ENCODE measurements at places on chromosomes 11 and 22. TPM values are rescaled to one million over a fixed set of nuclear protein-coding genes. Genes with fewer than 3 reads are reported as not detected.

The TP53AIP1 gene
- total RNA-seq, result not detected

The KRTAP5-11 gene
- total RNA-seq, result not detected

The CSRP3 gene
- total RNA-seq, result not detected

The TUB gene
- 4.6 TPM for total RNA-seq

The LRRC74B gene
- total RNA-seq, result not detected

The NLRP14 gene
- under 0.01 TPM for total RNA-seq

The BACE1-AS gene
- total RNA-seq, result 1.4 TPM

The CYTH4 gene
- 0.53 TPM for total RNA-seq
